ENCODE measurements at places on chromosomes 1 and 21.

DNA sequence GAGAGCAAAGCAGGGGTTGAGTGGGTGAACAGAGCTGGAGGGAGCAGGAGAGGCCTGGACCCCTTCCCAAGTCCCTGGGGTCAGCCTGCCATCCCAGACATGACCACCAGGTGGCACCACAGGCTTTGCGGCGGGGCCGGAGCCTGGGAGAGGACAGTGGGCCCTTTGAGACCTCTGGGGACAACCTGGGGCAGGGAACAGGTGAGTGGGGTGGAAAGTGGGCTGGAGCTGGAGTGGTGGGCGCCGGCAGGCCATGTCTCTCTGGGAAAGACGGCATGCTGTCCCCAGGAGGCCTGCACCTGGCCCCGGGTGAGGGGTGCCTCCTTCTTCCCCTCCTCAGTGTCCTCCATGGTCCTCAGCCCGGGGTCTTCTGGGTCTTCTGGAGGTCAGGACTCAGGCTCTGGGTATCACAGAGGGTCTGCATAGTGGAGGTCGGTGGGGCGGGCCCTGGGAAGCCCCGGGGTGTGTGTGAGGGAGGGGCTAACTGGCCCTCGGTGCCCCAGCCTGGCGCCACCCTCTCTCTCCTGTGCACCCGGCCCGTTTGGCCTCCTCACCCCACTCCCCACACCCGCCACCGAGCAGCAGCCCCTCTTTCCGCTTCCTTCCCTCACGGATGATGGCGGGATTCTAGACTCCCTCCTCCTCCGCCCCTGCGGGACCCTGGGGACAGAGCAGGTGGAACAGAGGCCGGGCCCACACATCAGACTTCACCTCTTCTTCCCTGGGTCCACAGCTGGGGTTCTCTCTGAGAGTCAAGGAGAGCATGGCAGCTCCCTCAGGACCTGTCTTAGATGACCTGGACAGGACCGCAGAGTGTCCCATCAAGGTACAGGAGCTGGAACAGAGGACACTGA, 28.5 kb upstream of the PKP1 start:
- DNase-seq: peak; percentile 66

DNA sequence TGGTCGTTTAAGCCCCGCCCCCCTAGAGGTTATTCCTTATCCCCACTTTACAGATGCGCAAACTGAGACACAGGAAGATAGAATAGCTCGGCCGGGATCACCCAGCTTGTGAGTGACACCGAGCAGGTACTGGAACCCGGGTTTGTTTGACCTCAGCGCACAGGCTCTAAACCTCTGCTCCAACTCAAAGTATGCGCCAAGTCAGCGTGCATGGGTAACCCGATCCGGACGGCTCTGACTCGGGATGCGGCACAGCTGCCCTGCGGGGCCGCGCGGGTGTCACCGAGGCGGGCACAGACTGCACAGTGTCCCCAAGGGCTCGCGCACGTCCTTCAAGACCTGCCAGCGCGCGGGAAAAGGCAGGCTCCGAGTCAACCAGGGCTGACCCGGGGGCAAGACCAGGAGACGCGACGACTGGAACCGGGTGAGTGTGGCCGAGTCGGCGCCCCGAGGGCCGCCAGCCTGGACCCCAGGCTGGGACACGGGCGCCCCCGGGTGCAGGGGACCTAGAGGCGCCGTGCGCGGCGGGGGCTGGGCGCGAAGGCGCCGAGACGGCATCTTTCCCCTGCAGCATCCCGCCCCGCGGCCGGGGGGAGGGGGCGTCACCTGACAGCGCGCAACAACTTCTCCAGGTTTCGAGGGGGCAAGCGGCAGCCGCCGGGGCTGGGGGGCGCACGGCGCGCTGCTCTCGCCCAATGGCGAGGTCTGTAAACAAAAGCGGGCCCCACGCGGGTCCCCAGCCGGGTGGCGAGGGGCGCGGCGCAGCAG, 101.9 kb upstream of the SOD1 start:
- peak; percentile 40 for DNase-seq

DNA sequence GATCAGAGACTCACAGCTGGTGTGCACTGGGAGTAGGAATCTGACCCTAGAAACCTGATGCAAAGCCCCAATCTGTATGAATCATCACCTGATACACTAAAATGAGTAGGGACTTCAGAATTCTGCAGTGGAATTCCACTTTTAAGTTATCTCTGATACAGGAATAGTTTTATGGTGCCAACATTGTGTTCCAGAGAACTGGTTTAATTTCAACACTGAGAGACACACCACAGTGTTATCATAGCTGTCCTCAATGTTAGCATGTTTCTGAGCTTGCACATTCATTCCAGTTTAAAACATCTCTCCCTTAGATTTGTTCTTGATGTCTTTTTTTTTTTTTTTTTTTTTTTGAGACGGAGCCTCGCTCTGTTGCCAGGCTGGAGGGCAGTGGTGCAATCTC, 7.1 kb downstream of the UTS2 start:
- no peak for DNase-seq

- DNase-seq: no peak
These were observed 2.0 kb downstream of the SRSF4 start for GRCh38 chr1:29179641-29180184.

GRCh38 chr1:108082738-108083562, 117.2 kb downstream of the SLC25A24 start:
- no peak for DNase-seq

DNA sequence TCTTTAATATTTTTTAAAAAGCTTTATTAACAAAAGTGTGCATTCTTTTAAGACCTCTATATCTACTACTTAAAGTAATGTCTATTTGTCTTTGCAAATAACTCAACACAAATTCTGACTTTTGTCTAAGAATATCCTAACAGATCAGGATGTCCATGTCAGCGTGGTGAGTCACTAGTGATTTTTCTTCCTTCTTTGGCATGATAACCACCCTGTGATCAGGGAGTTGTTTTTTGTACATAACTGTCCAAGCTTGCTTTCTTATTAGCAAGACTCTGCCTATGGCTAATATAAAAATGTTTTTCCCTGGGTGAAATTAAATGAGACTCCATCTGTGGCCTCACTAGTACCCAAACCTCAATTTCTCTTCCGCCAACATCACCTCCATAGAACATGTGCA, 688.9 kb upstream of the ADGRL2 start:
- DNase-seq: no peak

DNA sequence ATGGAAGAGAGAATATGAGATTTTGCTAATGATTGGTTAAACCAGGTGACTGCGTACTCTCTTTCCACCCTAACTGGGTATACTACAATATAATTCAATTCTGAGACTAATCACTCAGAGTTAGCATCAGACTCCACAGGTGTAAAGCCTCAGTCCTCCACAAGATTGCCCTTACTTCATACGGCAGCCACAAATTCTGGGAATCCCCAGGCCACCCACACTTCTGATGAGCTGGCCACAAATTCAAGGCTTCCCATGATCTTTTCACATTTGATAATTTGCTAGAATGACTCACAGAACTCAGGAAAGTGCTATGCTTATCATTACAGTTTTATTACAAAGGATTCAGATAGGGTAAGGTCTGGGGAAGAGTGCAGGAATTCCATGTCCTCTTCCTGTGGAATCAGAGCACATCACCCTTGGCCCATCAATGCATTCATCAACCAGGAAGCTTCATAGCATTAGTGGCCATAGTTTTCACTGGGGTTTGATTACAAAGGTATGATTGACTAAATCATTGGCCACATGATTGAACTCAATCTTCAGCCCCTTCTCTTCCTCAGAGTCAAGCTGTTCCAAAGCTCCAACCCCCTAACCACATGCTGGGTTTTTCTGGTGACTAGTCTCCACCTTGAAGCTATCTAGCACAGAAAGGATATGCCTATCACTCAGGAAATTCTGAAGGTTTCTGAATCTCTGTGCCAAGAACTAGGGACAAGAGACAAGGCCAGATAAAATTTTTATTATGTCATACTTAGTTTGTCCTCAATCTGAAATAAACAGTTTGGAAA, 131.7 kb downstream of the HHIPL2 start:
- DNase-seq: no peak

- DNase-seq: no peak
These were observed 106.5 kb downstream of the PLPP3 start for GRCh38 chr1:56472860-56473259.

GRCh38 chr1:183443011-183443410, 24.8 kb upstream of the NMNAT2 start:
- DNase-seq: no peak

GRCh38 chr1:30313584-30313983, 409.8 kb downstream of the MATN1 start:
- no peak for DNase-seq

DNA sequence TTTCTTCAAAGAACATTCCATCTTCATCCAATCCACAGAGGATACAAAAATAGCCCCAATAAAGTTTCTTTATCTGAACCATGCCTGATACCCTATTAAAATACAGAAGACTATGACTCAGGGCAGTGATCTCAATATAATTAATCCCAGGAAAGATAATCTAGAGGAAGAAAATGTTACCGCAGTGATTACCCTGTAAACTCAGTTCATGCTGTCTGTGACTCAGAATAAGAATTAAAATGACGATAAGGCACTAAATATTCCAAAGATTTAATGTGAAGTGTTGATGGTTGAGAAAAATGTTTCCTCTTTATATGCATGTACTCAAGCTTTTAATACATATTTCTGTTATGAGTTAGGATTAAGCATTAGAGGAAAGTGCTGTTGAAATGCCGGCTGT, 88.6 kb upstream of the LYPLAL1 start:
- DNase-seq: no peak

DNA sequence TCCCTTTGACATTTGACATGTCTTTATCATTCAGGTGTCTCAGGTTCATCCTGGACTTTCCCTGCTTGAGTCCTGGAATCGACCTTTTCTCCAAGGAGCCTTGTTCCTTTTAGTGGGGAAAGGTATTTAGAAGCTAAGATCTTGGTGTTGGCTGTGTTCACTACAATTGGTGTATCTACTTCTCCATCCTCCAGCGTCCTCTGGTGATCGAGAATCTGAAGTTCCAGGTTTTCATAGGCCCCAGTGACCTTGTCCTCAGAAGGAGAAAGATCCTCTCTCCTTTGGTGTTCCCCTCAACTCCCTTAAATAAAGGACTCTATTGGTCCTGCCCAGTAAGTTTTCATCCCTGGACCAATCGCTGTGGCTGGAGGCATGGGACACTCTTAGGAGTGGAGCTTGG, 22.1 kb downstream of the MROH7 start:
- DNase-seq: no peak

DNA sequence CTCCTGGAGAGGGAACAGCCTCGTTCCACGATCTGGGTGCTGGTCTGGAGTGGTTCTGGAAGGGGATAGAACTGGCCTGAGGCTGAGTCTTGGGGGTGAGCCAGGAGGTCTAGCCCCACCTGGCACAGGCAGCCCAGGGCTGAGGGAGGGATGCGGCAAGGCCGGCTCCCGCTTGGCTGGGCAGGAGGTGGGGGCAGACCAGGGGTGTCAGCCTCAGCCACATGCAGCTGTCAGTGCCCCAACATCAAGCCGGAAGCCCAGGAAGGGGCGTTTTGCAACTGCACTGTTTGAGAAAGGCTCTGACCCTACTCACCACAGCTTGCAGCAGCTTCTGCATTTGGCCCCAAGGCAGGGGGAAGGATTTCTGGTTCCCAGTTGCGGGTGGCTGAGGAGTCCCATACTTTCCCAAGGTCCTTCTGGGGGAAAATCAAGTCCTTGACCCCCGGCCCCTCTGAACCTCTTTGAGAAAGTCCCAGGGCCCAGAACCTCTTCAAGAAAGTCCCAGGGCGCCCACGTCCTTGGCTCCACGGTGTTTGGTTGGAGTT, 2.0 kb downstream of the EFHD2 start:
- peak; percentile 44 for DNase-seq

DNA sequence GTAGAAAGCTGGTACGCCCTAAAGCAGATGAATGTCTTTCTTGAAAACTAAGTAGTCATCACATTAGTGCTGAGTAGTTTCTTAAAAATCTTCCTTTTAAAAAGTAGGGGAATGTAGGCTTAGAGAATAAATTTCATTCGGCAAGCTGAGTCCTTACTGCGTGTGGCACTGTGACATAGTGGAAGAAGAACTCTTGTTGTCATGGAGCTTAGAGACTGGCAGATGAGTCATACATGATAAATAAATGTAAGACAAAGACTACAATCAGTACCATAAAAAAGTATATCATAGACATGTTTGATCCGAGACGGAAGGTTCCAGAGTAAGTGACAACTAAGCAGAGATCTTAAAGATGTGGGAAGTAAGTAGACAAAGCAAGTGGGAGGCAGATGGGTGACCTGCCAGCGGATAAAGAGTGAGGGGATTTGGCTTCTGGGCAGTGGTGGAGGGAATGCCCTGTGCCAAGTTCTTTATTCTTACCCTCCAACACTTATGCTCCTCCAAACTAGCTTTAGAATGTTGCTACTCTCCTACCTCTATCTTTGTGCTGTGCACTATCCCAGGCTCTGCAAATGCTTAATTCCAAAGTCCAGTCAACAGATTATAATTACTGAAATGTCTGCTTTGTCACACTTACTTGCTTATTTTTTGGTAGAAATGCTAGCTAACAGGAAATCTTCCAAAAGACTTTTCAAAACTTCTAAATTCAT, 608.5 kb upstream of the USP24 start:
- DNase-seq: no peak

GRCh38 chr21:46082713-46082962, 15.3 kb upstream of the COL6A2 start:
- DNase-seq: no peak

- no peak for DNase-seq
These were observed 78.1 kb upstream of the CSF3R start for GRCh38 chr1:36560621-36561360.

- no peak for DNase-seq
These were observed 24.1 kb upstream of the ARHGEF16 start for GRCh38 chr1:3430406-3430805.

- no peak for DNase-seq
These were observed 6.0 kb upstream of the BCL10 start for GRCh38 chr1:85282424-85282823.

GRCh38 chr1:223421676-223422075, 28.5 kb downstream of the CCDC185 start:
- no peak for DNase-seq

GRCh38 chr1:3530086-3530925, 75.8 kb downstream of the ARHGEF16 start:
- no peak for DNase-seq

GRCh38 chr1:21295545-21295944, 5.3 kb upstream of the ECE1 start:
- no peak for DNase-seq

DNA sequence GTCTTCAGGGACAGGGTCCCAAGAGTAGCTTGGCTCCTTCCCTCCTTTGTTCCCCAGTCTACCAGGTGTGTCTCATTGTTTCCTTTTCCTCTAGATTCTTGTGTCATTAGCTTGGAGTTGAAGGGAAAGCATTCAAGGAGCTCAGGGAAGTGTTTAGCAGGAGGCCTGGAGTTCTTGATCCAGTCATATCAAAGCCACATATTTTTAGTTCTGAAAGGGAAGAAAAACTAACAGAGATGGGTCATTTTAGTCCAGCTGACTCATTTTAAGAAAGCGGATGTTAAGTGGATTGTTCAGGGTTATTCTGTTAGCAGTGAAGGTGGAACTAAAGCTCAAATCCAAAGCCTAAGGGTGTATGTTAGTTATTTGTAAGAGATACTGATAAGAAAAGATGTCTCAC, 721 bp downstream of the C1orf54 start:
- DNase-seq: no peak

Measured in activated CD8-positive, alpha-beta memory T cell treated with anti-CD3 and anti-CD28 coated beads, Interleukin-2, amount 50 U/mL, for 4 hours (primary cell).